NCI-H774 (cell line): ENCODE measurements at places on chromosomes 16 and 17.

- DNase-seq = no peak
Measured at GRCh38 chr17:64309710-64310109, 46.6 kb upstream of the TEX2 start.

DNA sequence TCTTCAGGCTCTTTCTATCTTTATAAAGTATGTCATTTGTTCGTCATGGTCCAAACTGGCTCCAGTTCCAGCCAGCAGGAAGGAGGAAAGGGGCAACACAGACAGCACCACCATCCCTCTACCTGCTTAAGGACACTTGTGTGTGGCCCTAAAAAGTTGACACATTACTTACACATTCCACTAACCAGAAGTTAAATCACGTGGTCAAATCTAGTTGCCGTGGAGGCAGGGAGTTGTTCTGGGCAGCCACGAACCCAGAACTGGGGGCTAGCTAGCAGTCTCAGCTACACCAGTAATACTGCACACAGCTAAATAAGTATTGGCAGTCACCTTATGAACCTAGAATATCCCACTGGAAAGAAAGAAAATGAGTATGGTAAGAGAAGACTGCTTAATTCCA is 104.2 kb downstream of the SNX11 start:
- no peak for DNase-seq

- DNase-seq = no peak
Measured at GRCh38 chr16:51464996-51465395, 313.9 kb upstream of the SALL1 start.

DNA sequence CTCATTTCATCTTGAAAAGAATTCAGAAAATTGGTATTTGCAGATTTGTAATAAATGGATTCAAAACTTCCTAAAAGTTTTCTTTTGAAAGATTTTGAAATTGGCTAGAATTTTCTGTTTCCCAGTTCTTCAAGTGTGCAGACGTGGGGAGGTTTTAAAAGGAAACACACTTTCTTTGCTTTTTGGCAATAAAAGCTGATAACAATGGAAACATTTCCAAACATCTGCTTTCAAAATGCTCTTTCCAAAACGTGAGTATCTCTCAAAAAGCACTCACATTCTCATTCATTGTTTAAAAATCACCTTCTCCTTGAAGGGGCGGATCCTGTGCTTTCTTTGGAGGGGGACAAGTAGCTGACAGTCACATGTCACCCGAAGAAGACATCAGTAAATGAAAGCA is 8.6 kb upstream of the GSG1L start:
- no peak for DNase-seq

- DNase-seq = peak; percentile 30
Measured at GRCh38 chr17:6304894-6305612, 129.9 kb downstream of the AIPL1 start.

GRCh38 chr17:50818261-50818660 is 17.1 kb upstream of the WFIKKN2 start:
- no peak for DNase-seq
